ENCODE measurements at places on chromosomes 3 and 15.
A peak's percentile ranks its signal among the peaks of the same experiment; 100 is the strongest.

DNA sequence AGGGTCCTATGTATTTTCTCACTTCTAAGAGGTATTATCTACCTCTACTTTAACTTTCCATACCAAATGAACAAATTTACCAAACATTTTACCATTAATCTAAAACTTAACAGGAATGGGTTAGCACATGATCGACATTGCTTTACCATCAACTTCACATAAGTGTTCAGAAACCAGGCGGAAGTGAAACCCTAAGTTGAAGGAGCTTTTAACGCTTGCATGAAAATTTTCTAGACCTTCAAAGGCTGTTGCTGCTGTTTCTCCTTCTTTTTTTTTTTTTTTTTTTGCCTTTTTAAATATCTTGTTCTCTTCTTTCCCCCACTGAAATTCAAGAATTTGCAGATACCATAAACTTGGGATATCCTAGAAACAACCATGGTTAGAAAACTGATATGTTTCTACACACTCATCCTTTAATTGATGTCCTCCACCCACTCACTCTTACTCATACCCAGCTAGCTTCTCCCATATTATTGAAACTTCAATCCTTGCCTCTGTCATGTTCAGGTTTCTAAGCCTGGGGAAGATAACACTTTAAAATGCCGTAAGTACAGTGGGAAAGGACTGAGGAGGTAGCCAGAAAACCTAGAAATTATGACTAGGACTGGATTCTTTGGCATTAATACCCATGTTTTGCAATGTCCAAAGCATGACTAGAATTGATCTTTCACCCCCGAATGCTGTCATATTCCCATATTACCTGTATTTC is 24.7 kb downstream of the MYO5A start:
- H3K4me3 ChIP-seq, result peak overlapping the region; percentile 66
- H3K27ac ChIP-seq, result peak overlapping the region; percentile 61
- peaks cover 5% of the 10 kb centered on the region for H3K36me3 ChIP-seq
- H3K27me3 ChIP-seq, result no peaks in the 10 kb centered on the region

GRCh38 chr3:130841357-130841756 is 52.5 kb upstream of the ATP2C1 start:
- H3K27ac ChIP-seq, result no peak overlapping the region
- peaks cover 27% of the 10 kb centered on the region for H3K27me3 ChIP-seq

DNA sequence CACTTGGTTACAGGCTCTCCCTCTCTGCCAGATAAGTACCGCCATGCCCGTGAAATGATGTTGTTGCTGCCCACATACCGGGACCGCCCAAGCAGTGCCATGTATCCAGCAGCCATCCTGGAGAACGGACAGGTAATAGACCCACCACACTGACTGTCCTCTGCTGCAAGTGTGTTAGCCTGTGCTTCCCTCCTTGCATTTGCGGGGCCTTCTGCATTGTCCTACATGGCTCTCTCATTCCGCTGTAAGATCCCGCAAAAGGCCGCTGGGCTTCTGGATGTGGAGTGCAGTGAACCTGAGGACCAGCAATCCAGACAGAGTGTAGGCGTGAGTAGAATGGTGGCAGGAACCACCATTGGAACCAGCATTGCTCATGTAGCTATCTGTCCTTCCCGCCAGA is 10.6 kb upstream of the MANF start:
- no peak overlapping the region for H3K4me3 ChIP-seq
- no peaks in the 10 kb centered on the region for H3K27me3 ChIP-seq
- H3K36me3 ChIP-seq, result no peaks in the 10 kb centered on the region
- DNase-seq, result no peak
- H3K4me1 ChIP-seq, result peaks cover 5% of the 10 kb centered on the region

DNA sequence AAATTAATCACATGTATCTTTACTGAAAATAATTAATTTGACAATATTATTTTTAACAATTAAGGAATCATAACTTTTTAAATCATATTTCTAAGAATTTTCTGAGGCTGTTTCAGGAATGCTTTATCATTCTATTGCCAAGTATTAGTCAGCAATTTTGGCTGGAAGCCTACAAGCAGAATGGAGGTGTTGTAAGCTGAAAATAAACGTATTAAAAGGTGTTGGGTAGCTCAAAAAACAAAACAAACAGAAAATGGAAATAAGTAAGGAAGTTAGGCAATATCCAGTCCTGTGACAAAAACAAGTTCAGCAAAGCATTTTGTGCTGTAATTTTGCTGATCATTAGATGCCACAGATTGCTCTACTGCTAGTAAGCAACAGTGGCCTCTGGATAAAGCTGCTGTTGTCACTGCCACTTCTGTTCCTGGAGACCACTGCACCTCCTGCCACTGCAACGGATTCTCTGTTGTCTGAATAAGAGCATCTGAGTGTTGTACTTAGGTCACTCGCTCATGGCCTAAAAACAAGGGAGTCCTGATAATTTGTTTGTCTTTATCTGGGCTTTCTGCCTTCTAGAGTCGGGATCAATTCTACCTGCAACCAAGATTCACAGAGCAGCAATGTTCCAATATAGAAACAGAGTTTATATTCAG is 63.5 kb upstream of the SLITRK3 start:
- H3K4me1 ChIP-seq, result no peaks in the 10 kb centered on the region
- H3K27me3 ChIP-seq, result no peaks in the 10 kb centered on the region
- no peak overlapping the region for H3K4me3 ChIP-seq
- H3K36me3 ChIP-seq, result no peaks in the 10 kb centered on the region
- DNase-seq, result no peak
- no peak overlapping the region for H3K27ac ChIP-seq

DNA sequence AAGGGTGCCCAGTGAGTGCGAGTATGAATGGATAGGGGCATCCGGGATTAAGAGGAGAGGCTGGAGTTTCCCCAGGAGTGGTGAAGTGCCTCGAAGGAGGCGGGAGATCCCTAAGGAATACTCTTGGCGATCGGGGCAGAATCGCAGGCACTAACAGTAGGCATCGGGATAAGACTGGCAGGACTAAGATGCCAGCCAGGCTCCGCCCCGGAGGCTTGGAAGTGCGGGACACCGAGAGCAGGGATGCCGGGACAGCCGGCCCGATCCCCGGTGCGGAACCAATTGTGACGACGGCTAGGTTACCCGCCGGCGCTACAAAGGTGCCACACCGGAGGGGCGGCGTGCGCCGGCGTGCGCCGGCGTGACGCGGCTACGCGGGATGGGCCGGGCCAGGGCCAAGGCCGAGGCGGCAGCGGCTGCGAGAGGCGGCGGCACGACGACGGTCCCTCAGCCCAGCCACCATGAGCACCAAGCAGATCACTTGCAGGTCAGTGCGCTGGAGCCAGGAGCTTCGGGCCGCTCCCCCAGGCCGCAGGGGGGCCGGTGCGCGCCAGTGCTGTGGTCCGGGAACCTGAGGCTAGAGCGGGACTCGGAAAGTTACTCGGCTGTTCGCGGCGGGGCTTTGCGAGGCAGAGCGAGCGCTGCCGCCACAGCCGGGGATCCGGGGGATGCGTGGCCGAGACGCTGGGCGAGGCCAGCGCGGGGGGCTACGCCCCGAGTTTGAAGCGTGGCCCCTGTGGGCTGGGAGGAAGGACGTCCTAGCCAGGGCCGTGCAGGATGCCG is at the start of gene MKRN2:
TSS of gene MKRN2 (plus strand) at position 398 of the 783 bp plus-strand sequence. CDS start at position 462, 64 bp downstream.
- H3K27ac ChIP-seq, result peak within 1 kb of the TSS; percentile 87
- peaks cover 2% of the 10 kb centered on the region for H3K36me3 ChIP-seq
- H3K27me3 ChIP-seq, result peaks cover 21% of the 10 kb centered on the region
- H3K4me3 ChIP-seq, result peak within 1 kb of the TSS; percentile 96
- DNase-seq, result peak; percentile 84

DNA sequence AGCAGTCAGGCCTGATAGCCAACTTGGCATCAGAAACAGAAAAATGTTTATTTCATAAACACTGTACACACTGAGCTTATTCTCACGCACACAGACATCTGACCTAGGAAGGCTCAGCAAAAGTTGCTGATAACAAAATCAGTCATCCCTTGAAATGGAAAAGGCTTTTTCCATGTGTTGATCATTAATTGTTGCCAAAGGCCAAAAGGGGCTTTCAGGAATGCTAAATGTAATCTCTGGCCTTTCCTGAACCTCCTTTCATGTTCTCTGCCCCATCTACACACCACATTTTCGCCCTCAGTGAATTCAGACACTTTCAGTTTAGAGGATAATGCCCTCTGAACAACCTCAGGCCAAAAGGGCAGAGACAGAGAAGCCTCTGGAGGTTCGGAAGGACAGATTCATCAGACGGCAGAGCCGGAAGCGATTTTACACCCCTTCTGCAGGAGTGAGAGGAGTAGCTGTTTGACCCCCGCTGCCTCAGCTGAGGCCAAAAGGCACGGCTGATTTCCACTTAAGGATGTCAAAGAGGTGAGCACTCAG is 14.5 kb downstream of the RTP4 start:
- peaks cover 10% of the 10 kb centered on the region for H3K27me3 ChIP-seq
- H3K36me3 ChIP-seq, result peaks cover 8% of the 10 kb centered on the region
- no peak overlapping the region for H3K4me3 ChIP-seq
- H3K4me1 ChIP-seq, result peaks cover 4% of the 10 kb centered on the region
- H3K27ac ChIP-seq, result no peak overlapping the region

DNA sequence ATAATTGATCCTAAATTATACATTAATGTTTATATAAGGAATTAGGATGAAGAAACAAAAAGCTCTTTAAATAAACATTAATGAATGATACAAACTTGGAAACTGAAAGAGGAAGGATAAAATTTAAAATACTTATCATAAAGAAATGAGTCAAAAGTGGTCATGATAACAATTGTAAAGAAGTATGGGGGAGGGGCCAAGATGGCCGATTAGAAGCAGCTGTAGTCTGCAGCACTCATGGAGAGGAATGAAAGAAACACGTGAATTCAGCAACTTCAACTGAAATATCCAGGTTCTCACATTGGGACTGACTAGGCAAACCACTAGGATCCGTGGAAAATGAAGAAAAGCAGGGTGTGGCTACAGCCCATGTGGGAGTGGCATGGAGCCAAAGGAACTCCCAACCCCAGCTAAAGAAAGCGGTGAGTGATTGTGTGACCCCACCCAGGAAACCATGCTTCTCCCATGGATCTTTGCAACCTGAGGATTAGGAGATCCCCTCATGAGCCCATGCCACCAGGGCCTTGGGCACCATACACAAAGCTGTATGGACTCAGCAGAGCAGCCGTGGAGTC is 13.1 kb upstream of the CP start:
- H3K36me3 ChIP-seq, result no peaks in the 10 kb centered on the region
- no peak overlapping the region for H3K4me3 ChIP-seq
- H3K4me1 ChIP-seq, result no peaks in the 10 kb centered on the region
- no peak for DNase-seq
- peaks cover 34% of the 10 kb centered on the region for H3K27me3 ChIP-seq

DNA sequence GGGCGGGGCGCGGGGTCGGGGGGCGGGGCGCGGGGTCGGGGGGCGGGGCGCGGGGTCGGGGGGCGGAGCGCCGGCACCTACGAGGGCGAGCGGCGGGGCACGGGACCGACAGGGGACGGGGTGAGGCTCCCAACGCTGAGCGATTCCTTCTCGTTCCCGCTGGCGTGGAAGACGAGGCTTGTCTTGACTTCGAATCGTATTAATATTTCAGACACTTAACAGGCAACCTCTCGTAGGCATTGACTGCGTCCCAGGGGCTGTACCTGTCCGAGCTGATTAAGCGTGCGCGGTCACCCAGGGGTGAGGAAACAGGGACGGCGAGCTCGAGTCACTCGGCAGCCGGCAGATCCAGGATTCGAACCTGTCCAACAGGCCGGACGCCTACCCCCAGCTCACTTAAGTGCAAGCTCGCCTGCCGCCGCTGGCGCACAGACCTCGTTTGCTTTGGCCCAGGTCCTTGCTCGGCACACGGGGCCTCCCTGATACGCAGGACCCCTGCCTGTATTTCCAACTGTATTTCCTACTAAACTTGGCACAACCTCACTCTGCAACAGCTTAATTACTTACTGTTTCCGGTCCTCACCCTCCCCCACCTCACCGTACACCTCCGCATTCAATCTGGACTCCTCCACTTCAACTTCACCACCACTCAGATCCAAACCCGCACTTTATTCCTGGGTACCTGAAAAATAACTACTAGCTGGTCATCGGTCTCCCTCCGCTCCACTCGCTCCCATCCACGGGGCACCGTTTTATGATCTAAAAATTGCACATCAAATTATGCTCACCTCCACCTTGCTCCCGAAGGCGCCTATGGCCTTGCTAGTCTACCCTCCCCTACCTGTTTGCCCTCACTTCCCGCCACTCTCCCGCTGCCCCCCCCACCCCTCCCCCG is 722 bp upstream of the ZXDC start:
- no peaks in the 10 kb centered on the region for H3K27me3 ChIP-seq
- DNase-seq, result no peak
- H3K4me3 ChIP-seq, result peak overlapping the region; percentile 87
- H3K36me3 ChIP-seq, result peaks cover 20% of the 10 kb centered on the region
- peak overlapping the region; percentile 77 for H3K27ac ChIP-seq

- DNase-seq, result no peak
- no peak overlapping the region for H3K27ac ChIP-seq
- H3K36me3 ChIP-seq, result no peaks in the 10 kb centered on the region
Measured at GRCh38 chr3:54198556-54198955, 76.2 kb downstream of the CACNA2D3 start.

- H3K36me3 ChIP-seq, result no peaks in the 10 kb centered on the region
- peaks cover 8% of the 10 kb centered on the region for H3K27me3 ChIP-seq
- no peak overlapping the region for H3K27ac ChIP-seq
- H3K4me1 ChIP-seq, result no peaks in the 10 kb centered on the region
Measured at GRCh38 chr3:14789640-14790285, 29.0 kb upstream of the FGD5 start.

DNA sequence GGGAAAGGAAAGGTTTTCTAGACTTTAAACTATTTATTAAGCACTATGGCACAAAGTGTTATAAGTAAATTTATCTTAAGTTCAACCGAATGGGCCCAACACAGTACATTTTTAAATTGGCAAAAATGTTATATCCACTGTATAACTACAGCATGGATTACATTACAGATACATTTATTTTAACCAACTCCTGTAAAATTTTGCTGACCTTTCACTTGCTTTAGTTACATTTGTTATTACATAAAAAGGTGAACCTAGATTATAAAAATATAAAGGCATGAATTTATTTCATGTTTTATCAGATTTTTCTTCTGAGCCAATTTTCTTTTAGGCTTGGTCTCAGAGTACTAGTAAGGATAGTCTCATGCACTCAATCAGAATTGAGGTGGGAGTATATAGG is 221.9 kb upstream of the GBE1 start:
- no peak for DNase-seq
- no peaks in the 10 kb centered on the region for H3K27me3 ChIP-seq
- H3K27ac ChIP-seq, result no peak overlapping the region
- H3K4me1 ChIP-seq, result no peaks in the 10 kb centered on the region
- H3K36me3 ChIP-seq, result no peaks in the 10 kb centered on the region
- no peak overlapping the region for H3K4me3 ChIP-seq

DNA sequence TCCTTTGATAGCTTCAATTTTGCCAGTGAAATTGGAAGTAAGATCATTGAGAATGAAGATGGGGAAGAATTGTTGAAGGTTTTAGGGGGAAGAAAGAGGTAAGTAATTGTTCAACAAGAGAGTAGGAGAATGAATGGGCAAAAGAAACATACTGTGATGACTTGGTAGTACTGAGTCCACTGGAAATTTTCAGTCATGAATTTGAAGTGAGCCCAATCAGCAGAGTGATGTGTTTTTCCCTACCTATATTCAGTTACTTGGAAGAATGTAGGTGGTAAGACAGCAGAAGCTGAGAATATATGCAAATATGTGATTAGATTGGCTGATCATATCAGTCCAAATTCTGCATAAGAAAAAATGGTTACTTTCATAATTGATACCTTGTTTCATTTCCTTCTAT is 569.6 kb downstream of the AGBL1 start:
- no peaks in the 10 kb centered on the region for H3K27me3 ChIP-seq
- no peak overlapping the region for H3K27ac ChIP-seq
- peak; percentile 31 for DNase-seq
- H3K4me3 ChIP-seq, result no peak overlapping the region
- H3K36me3 ChIP-seq, result peaks cover 8% of the 10 kb centered on the region
- H3K4me1 ChIP-seq, result peaks cover 45% of the 10 kb centered on the region

GRCh38 chr3:157502916-157503595 is at the start of gene VEPH1:
Gene VEPH1, minus strand, starts transcription at chr3:157503416. Its CDS starts 8,067 bp downstream, at chr3:157495349.
- H3K4me1 ChIP-seq, result peaks cover 2% of the 10 kb centered on the region
- H3K4me3 ChIP-seq, result no peak within 1 kb of the TSS
- no peak within 1 kb of the TSS for H3K27ac ChIP-seq
